ENCODE measurements at places on chromosomes 6 and 20.

GRCh38 chr20:62531046-62531838 lies 55.4 kb upstream of the GATA5 start:
- no peak for DNase-seq

- no peak for DNase-seq
These were observed 426.8 kb upstream of the SOX4 start for GRCh38 chr6:21166754-21167153.

DNA sequence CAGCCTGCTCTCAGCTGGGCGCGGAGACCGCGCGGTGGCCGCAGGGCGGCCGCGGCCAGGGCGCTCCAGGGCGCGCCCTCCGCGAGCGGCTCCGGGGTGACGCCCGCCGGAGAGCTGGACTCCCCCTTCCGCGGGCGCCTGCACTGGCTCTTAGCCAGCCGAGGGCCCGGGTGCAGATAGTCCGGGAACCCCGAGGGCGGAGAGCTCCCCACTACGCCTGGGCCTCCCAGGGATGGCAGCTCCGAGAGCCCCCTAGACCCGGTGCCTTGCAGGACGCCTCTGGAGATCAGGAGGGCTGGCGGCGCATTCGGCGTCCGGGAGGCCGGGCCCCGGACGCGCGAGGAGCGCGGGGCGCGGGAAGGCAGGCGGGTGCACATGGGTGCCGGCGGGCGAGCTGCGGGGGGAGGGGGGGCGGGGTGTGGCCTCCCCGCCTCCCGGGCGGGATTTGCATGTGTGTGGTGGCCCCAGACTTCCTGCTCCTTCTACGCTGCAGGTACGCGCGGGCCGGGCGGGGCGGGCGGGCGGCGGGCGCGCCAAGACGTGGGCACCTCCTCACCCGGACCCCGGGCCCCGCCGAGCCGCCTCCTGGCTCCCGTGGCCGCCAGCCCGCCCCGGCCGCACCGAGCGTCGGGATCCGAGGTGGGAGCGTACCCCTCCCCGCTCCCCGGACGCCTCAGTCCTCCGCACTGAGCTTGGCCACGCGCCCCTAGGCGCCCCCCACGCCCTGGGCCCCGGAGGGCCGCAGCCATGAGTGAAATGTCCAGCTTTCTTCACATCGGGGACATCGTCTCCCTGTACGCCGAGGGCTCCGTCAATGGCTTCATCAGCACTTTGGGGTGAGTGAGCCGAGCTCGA lies at the start of gene ITPR3:
ITPR3 (plus strand) TSS at position 467 of the 855 bp plus-strand sequence; CDS start at position 748, 281 bp downstream.
- DNase-seq, result no peak

DNA sequence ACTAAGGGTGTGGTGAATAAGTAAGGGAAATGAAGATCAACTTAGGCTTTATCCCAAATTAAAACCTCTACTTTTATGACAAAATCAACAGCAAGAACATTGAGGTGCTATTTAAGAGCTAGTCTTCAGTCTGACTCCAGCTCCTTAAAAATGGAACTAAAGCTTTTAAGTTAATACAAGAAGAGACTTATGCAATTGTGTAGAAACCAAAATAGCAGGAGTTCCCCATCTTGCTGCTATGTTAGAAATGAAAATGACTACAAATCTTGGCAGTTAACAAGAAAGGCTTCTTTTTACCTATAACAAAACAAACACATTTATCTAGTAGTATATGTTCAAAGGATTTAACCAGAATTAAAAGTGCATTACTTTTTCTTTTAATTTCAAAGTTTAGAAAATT lies 25.7 kb downstream of the HMGN3 start:
- DNase-seq, result no peak

GRCh38 chr6:8041913-8042583 lies 22.1 kb downstream of the BLOC1S5 start:
- DNase-seq, result no peak

DNA sequence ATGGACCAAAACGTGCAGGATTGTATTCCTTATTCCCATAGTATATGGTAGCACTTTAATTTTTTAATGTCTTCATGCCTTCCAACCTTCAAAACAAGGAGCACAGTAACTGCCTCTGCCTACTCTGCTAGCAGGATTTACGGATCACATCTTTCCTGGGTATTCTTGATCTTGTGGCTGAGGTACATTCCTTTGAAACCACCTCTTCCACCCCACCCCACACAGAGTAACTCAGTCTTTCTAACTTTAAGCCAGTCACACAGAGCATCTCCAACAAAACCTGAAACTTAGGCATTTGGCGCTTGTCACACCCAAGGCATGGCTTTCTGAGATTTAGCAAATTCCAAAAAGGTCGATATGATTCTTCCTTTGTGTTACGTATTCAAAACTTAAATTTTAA lies 2.3 kb upstream of the ID4 start:
- DNase-seq, result no peak

- DNase-seq, result no peak
These were observed 113.5 kb upstream of the PHACTR1 start for GRCh38 chr6:12602951-12603672.

GRCh38 chr20:24257171-24257570 lies 212.3 kb upstream of the SYNDIG1 start:
- DNase-seq, result no peak

Measured in anterior cingulate cortex (tissue), 58 donors.